ENCODE measurements at places on chromosomes 2 and 18.

DNA sequence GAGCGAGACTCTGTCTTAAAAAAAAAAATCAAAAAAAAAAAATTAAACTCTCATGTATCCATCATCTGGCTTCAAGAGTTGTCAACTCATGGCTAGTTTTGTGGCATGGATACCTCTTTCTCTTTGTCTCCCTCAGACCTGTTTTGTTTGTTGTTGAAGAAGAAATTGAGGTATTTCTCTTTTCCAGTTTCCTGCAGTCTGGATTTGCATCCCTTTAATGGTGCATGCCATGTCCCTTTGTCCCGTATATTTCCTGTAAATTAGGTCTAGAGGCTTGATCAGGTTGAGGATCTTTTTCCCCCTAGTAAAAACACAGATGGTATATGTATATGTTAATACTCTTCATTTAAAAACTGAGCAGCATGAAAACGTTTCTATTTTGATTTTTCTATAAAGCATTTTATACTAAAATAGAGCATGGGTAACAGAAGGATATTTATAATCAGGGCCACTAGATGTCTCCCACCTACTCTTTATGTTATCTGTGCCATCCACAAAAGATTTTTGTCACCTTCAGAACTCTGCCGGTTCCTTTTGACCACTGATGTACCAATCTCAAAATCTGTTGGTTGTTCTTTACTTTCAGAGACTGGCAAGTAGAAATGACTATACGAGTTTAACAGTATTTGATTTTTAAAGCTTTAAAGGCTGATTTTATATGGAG is 80.1 kb downstream of the GALNT1 start:
- DNase-seq = no peak

GRCh38 chr2:205720451-205720902 is 38.2 kb downstream of the NRP2 start:
- no peak for DNase-seq

- no peak for DNase-seq
Observed at GRCh38 chr2:99657691-99658258, 168.0 kb upstream of the REV1 start.

GRCh38 chr2:124120246-124120645 is 95.2 kb downstream of the CNTNAP5 start:
- DNase-seq = no peak

DNA sequence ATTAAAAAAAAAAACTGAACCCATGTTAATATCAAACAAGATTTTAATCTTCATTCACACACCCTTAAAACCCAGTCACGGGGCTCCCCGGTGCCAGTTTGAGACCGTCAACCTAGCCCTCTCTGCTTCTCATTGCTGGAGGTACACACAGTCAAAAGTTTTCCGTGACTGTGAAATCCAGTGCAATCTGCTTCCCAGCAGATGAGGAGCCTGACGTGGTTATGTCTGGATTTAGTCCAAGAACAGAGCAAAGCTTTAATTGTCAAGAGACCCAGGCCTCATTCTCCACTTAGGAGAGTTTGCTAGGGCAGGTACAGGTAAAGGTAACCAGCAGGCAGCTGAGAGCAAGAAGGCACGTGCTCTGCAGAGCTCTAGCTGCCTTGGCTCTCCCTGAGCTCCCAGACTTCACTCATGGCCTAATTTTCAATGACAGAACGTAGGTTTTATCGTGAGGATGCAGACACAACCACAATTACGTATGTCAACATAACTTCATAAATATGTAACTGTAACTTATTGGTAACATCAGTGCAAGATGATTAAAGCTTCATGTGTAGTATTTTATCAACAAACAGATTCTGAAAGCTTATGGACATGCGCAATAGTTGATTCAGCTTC is 56.3 kb downstream of the SLC16A14 start:
- DNase-seq = no peak

DNA sequence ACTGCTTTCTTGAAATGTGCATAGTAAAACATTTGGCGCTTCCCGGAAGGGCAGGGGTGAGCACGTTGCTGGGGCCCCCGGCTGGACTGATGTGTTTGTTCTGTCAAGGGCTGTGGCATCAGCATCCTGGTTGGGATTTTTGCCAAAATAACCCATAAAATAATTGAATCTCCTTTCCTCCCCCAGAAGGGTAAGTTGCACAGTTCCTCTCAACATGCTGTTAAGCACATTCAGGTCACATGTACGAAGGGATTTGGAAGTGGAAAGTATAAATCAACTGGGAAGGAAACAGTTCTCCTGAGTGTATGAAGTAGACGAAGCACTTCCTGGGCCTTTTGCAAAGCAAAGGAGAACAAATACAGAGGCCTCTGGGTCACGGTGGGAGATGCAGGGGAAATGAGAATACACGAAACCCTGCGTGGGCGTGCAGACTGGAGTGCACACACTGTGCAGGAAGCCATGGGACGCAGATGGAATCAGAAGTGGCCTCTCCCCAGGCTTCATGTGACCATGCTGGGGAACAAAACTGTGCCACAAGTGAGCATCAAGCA is 183.9 kb downstream of the LPIN1 start:
- no peak for DNase-seq

DNA sequence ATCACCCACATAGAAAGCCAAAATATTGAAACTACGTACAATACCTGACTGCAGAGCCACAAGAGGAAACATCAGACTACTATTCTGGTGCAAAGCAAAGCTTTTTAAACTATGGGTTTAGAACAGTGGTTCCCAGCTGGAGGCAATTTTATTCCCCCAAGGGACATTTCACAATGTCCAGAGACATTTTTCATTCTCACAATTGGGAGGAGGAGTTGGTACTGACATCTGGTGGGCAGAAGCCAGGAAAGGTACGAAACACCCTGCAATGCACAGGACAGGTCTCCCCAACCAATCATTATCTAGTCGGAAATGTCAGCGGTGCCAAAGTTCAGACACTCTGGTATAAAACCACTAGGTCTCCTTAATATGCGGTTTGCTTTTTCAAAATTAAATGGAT is 88.4 kb upstream of the ARL5A start:
- no peak for DNase-seq

DNA sequence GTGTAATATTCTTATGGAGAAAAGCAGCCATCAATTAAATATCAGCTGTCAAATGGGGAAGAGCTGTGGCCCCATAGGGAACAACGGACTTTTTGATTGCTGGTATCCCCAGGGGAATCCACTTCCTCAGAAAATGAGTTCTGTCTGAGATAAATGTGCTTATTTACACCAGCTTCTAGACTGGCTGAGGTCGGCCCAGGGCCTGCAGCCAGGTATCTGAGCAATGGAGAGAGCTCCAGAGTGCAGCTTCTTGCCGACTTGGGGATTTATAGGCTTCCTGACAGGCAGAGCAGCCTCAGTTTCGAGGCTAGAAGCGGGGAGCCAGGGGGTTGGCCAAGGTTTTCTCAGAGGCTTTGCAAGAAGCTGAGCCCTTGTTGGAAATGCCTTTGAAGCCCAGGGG is 67.2 kb downstream of the MCFD2 start:
- DNase-seq = no peak

DNA sequence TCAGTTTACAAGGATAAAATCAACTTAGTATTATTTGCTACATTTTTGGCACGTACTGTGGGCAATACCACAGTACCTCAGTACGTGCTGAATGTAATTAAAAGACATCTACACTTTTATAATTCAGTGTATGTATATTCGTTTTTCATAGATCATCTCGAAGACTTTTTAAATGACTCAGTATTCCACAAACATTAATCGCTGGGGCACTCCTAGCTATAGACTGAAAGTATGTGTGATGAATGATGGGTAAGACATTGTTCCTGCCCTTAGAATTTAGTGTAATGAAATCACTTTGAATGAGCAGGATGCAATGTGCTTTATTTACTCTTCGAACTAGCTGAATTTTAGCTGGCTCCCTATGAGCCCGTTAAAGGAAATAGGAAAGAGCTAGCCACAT is 245.6 kb upstream of the RASGRP3 start:
- DNase-seq = no peak

DNA sequence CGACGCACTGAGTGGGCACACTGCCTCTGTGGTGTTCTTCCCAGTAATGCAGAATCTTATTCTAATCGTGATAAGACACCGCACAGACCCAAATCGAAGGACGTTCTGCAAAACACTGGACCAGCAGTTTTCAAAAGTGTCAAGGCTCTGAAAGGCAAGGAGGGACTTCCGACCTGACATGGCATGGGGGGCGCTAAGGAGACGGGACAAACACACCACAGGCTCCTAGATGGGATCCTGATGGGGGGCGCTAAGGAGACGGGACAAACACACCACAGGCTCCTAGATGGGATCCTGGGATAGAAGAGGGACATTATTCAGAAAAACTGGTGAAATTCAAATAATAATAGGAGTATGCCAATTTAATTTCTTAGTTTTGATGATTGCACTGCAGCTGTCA is 191.4 kb downstream of the LDLRAD4 start:
- no peak for DNase-seq

- no peak for DNase-seq
Observed at GRCh38 chr2:197435598-197436420, 981 bp upstream of the SF3B1 start.

DNA sequence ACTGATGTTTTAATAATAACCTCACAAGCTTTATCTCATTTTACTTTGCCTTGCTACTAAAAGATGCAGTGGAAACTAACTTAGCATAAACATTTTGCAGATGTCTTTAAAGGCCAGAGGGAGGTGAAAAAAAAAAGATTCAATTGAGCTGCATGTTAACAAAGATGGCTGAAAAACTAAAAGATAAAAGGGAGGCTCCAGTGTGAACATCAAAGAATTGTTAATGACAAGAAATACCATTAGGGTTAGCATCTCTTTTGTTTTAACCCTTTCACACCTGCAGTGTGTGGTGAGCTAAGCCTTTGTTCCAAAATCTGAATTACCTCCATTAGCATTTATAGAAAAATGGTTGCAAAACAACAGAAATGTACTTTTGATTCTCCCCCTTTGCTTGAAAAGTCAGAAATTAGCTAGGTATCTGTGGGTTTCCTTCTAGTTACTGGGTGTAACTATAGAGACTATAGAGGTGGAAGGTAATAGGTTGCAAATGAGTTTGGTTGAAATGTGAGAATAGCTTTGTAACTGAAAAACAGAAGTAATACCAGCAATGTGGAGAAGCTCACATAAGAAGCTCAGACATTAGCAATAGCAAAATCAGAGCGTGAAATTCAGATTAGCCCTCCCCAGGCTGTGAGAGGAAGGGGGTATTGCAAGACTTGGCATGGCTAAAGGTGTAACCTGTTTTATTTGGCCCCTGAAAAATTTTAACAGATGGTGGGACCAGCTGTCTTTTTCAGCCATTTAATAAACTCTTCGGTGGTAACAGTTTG is 34.8 kb upstream of the SP5 start:
- no peak for DNase-seq

- peak; percentile 15 for DNase-seq
Observed at GRCh38 chr2:152762202-152762601, 43.8 kb downstream of the ARL6IP6 start.

DNA sequence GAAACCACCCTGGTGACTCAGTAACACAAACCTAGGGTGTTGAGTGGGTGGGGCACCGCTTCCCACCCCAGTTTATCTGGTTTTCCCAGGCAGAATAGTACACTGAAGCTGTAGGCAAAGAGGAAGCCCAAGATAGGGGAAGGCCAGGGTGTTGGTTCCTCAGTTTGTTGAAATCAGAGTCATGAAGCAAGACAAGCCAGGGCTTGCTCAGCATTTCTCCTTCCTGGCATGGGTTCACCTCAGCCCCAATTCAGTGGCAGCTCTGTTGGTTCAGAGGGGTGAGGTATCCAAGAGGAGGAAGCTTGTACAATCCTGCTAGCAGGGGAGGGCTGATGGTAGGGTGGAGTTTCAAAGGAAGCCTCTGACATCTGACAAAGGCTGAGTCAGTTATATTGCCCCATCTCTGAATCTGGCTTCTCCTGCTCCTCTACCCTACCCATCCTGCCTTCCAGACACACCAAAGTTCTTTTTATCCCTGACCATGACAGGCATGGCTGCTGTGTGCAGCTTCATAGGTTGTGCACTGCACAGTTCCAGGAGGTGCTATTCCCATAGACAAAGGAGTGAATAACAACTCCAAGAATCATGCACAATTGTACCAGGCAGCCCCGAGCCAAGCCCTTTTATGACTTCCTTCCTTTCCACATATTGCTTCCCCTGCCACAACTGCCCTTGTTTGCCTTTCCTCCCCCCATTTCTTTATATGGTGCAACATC is 24.9 kb upstream of the RAB10 start:
- peak; percentile 94 for DNase-seq

- DNase-seq = peak; percentile 82
Observed at GRCh38 chr18:22223254-22223964, 54.0 kb downstream of the GATA6 start.

GRCh38 chr2:98911126-98911375 is 25.0 kb downstream of the CRACDL start:
- DNase-seq = no peak

GRCh38 chr2:242024751-242025355 is 155.3 kb downstream of the RTP5 start:
- DNase-seq = no peak

DNA sequence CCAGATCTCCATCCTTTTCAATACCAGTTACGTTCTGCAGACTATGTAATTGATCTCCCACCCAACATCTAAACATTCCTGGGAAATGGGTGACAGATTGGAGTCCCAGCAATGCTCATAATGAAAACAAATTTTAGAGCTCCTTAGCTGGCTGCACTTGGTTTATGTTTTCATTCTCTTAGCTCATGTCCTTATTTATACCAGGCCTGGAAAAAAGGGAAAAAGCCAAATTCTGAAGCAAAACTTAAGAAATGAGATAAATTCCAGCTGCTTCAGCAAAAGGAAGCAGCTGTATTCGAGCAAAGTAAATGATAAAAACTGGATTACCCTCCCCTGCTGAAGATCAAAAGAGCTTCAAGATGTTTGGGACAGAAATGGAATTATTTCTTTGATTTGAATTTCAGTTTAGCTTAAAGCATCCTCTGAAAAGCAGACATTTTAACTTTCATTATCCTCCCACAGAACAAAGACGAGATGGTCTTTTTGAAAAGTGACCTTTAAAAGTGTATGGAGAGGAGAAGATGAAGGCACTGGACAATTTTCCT is 196.5 kb upstream of the THUMPD2 start:
- no peak for DNase-seq

- DNase-seq = no peak
Observed at GRCh38 chr2:220646424-220646823, 925.7 kb downstream of the EPHA4 start.

- DNase-seq = no peak
Observed at GRCh38 chr18:51107598-51108305, 77.7 kb downstream of the SMAD4 start.

- DNase-seq = no peak
Observed at GRCh38 chr2:236965021-236965840, 120.5 kb upstream of the COPS8 start.

- no peak for DNase-seq
Observed at GRCh38 chr2:162164802-162165201, 12.8 kb upstream of the GCG start.

- no peak for DNase-seq
Observed at GRCh38 chr2:173696274-173696673, 268.9 kb downstream of the SP3 start.

- no peak for DNase-seq
Observed at GRCh38 chr2:29314816-29315571, 199.8 kb downstream of the CLIP4 start.

DNA sequence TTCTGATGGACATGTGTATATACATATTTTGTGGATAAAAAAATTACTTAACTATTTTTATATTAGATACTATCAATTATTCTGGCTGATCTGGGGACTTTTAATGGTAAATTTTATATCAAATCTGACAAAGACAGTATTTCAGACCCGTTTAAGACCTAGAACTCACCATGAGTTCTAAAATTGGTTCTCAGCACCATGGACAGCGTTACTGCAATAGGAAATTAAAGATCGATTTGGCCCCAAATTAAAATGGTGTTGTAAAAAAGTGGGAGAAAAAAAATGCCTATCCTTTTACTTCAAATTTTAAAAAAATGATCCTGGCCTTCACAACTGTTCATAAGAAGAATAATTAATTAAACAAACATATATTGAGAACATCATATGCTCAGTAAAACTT is 919 bp upstream of the SCN2A start:
- DNase-seq = peak; percentile 14
